ENCODE measurements at places on chromosomes 7 and 10. TPM values are rescaled to one million over a fixed set of nuclear protein-coding genes. Genes with fewer than 3 reads are reported as not detected.
A peak's percentile ranks its signal among the peaks of the same experiment; 100 is the strongest.

GRCh38 chr7:101733713-101734475 is 83.5 kb upstream of the CUX1 start:
- peak; percentile 61 for ATAC-seq

- ATAC-seq = peak; percentile 18
Measured at GRCh38 chr7:106257752-106258151, 27.0 kb downstream of the NAMPT start.

GRCh38 chr7:108112683-108113082 is 17.5 kb downstream of the LAMB4 start:
- ATAC-seq = no peak

DNA sequence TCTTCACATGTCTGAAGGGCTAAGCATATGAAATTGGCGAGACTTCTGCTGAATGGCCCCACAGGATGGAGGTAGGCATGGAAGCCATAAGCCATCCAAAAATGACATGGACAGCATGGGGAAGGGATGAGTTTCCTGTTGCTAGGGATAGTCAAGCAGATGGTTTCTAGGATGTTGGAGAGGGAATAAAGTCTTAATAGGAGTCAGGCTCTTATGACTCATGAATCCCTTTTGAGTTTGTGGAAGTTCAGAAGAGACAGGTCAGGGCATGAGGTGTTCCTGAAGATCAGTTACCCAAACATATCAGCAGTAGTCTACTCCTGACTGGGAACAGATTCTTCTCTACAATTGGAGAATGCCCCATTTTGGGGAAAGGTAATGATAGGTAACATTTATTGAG is 243.9 kb downstream of the REEP3 start:
- no peak for ATAC-seq

DNA sequence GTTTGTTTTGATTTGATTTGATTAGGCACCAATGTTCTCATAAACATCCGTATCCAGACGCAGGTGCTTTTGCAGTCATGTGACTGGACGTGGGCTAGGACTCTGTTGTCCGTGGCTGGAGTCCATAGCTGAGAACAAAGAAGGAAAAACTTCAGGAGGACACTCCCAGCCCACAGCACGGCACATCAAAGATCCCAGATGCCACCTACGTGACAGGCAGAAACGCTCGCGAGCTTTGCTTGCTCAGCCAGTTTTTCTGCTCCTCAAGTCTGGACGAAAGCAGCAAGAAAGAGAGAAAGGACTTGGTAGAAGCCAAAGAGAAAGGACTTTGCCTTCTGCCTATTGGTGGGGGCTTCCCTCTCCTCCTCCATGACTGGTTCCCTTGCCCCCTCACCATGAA is 6.9 kb upstream of the ZKSCAN1 start:
- ATAC-seq = no peak

GRCh38 chr10:132387764-132388210 is 9.2 kb upstream of the PWWP2B start:
- ATAC-seq = peak; percentile 79

GRCh38 chr10:16964576-16965343 is 147.5 kb upstream of the RSU1 start:
- ATAC-seq = no peak

DNA sequence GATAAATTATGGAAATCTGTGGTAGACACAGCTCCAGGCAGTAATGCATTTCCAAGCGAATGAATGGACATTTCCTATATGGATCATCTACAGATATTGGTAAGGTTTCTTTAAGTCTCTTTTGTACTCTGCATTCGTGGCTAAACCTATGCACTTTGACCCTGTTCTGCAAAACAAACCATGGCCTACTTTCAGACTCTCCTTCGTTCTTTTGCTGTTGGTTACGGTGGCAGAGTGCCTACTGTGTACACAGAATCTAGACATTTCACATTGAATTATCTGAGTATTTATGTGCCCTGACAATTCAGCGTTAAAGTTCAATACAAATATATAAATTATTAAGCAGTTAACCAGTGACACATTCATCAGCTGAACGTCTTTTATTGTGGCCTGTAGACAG is 93.3 kb downstream of the MGMT start:
- no peak for ATAC-seq

DNA sequence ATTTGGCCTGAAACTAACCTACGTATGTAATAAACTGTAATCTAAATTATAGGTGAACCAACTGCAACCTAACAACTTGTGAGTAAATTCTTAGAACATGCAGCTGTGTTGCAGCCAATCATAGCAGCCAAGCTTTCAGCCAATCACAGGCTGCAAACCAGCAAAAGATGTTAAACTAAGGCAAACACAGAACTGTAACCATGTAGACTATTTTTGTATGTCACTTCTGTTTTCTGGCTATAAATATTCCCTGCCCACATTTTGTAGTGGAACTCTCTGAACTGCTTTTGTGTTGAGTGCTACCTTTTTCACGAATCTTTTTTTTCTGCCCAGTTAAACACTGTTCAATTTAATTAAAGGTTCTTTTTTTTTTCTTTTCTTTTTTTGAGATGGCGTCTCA is 28.2 kb upstream of the ZPBP start:
- ATAC-seq = no peak

- no peak for ATAC-seq
Measured at GRCh38 chr7:70923181-70923845, 208.6 kb upstream of the GALNT17 start.

GRCh38 chr10:120456143-120456625 is 843 bp upstream of the PLPP4 start:
- ATAC-seq = no peak

DNA sequence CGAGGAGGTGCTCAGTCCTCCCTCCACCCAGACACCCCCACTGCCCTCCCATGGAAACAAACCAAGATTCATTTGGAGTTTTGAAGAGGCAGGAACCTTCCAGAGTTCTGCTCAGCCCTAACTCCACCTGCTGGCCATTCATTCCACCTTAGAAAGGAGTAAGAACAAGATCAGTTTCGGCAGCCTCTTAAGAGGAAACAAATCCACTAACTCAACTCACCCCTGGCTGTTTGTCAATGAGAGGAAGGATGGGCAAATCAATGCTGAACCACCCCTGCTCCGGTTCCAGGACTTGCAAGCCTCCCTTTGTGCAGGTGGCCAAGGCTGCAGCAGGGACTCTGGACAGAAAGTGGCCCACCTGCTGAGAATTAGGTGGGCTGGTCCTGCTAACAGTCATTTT is 26.2 kb downstream of the CCDC3 start:
- ATAC-seq = peak; percentile 33

DNA sequence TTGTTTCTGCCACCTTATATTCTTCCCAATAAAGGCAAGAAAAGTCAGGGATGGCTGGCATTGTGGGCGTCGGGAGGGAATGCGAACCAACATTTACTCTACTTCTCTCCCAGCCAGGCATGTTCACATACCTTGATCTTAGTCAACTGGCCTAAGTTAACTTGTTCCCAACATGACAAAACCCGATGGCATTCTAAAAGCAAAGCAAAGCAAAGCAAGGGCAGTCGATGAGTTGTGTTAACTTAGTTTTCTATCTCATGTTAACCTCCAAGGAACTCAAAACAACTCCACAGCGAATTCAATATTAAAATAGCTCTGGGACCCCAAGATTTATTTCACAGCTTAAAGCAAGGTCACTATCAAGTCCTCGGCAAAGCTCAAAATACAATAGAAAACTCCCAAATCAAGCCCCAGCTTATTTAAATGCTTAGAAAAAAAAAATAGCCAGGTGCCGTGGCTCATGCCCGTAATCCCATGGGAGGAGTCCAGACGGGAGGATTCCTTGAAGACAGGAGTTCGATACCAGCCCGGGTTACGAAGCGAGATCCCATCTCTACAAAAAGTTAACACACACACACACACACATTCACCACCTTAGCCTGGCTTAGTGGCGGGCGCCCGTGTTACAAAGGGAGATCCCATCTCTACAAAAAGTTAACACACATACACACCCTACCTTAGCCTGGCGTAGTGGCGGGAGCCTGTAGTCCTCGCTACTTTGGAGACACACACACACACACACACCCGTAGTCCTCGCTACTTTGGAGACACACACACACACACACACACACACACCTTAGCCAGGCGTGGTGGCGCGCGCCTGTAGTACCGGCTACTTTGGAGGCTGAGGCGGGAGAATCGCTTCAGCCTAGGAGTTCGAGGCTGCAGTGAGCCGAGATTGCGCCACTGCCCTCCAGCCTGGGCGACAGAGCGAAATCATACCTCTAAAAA is 901 bp upstream of the CCNY start:
- peak; percentile 6 for ATAC-seq

DNA sequence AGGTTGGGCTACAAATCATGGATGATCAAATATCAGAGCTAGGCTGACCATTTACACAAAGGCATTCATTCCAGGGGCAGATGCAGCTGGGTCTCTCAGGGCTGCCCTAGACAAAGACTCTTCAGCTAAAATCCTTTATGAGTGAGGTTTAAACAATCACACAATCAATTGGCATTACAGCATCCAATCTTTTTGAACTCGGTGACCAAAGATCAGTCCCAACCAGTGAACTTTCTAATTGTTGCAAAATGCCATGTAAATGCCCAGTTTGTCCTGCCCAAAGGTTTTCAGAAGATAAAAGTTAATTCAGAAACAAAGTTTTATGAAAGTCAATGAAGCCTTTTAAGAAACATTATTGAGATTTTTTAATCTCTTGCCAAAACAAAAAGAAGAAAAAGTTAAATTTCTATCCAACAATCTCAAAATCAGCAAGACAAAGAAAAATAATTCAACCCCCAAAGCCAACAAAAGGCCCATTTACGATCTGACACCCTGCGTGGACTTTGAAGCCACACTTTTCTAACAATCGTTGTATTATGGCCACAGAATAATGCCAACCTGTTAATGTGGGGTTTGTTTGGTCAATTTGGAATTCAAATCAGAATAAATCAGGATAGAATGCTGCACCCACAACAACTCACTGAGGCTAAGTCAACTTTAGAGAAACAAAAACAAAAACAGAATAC is 40.9 kb downstream of the GPR37 start:
- no peak for ATAC-seq

DNA sequence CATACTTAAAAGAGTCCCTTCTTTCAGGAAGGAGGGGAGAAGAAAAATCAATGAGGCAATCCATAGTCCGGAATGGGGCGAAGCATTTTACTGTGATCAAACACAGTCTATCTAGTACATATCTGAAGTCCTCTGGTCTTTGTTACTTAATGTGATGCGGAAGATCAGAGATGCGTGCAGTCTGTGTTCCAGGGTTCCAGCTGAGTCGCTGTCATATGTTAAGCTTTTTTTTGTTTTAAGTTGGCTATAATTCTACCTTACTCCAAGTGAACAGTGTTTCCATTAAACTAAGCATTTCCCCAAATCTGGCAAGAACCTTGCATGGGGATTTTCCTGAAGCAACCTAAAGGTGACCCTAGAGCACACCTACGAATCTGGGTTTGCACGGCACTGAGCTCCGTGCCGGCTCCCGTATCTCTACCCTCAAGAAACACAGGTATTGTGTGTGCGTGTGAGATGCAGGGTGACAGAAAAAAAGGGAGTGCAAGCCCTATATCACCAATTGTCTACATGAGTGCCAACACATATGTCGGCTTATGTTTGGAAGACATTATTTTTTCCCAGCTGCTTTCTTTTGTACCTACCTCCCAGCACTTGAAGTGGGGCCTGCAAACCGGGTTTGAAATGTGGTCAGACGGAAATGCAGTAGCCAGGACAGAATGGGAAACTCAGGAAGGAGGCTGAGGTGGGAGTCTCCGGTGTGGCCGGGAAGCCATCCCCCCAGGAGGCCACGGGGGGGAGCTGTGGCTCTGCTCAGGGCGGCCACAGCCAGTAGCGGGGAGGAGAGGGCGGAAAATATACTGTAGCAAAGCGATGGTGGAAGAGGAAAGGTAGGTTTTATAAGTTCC is 435.8 kb upstream of the MGMT start:
- ATAC-seq = peak; percentile 92

DNA sequence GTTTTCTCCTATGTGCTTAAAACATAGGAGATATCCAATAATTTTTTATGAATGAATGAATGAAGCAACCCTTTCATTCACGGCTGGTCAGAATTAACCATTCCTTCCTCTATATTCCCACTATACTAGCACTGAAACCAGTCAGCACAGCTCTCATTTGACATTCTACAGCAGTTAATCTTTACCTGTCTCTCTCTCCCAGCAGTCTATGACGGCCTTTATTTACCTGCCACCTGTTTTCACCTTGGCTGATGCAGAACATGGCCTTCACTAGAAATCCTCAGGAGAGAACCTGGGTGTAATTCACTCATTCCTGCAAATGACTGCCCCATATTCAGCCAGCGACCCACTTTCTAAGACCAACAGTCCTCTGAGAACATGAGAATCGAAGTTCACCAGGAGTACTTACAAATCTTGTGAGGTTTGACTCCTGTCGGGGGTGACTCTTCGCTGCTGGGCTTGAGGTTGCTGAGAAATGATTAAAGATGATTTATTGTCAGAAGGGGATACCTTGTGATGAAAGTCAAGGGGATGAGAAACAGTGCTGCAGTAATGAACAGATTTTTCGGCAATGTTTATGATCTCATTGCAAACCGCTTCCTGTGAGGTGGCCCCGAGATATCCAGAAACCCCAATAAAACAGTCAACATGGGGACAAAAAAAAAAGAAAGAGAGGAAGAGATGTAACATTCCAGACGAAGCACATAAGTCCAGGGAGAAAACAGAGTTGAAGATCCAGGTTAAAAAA is 30.9 kb upstream of the PDLIM1 start:
- no peak for ATAC-seq

DNA sequence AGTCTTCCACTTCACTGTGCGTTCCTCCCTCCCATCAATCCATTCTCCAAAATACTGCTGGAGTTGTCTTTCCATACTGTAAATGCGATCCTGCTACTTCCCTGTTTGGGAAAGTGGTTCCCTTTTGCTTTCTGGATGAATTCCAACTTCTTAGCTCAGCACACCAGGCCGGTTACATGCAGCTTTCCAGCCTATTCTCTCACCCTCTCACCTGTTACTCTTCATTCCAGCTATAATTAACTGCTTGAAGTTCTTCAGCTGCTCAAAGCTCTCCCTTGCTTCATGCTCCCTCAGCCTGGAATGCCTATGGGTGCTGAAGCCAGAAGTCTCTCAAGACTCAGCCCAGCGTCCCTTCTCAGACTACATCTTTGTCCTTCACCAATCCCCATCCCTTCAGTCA is 6.0 kb upstream of the ZNRF2 start:
- no peak for ATAC-seq

DNA sequence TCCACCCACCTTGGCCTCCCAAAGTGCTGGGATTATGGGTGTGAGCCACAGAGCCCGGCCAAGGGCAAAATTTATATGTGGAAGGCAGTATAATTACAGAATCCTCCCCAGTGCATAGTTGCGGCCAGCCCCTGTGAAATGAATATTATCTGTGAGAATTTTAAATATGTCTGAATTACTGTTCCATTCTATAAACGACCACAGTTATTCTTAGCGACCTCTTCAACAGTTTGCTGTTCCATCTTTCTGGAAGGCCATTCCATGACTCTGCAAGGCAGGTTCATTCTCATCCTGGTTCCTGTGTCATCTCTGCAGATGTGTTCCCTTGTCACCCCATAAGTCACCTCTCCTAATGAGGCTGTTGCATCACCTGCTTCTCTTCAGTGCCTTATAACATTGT is 90.7 kb downstream of the CCDC3 start:
- ATAC-seq = no peak

Gene SLC29A4
- 6.8 TPM for total RNA-seq

Gene MUC12
- total RNA-seq = 3.4 TPM

Gene CFAP70
- total RNA-seq = 3.0 TPM

Gene MARVELD1
- 1.8 TPM for total RNA-seq

Gene CDHR3
- total RNA-seq = 0.56 TPM

Gene KNDC1
- total RNA-seq = 0.23 TPM

Gene TBXAS1
- 0.45 TPM for total RNA-seq

Gene GJD4
- not detected for total RNA-seq

Gene TAS2R41
- not detected for total RNA-seq

Gene APBB1IP
- total RNA-seq = 0.28 TPM

Gene TFR2
- total RNA-seq = 0.97 TPM

Gene CYTH3
- 13.7 TPM for total RNA-seq

Gene LLCFC1
- total RNA-seq = not detected

Gene ZNF32
- total RNA-seq = 42.6 TPM

Gene HKDC1
- 0.32 TPM for total RNA-seq

Gene CPED1
- total RNA-seq = 0.40 TPM

All from motor neuron (in vitro differentiated cells).